ENCODE measurements at places on chromosomes 7 and 10.

GRCh38 chr7:102153599-102153946, 133.1 kb upstream of the SH2B2 start:
- no peak for DNase-seq

DNA sequence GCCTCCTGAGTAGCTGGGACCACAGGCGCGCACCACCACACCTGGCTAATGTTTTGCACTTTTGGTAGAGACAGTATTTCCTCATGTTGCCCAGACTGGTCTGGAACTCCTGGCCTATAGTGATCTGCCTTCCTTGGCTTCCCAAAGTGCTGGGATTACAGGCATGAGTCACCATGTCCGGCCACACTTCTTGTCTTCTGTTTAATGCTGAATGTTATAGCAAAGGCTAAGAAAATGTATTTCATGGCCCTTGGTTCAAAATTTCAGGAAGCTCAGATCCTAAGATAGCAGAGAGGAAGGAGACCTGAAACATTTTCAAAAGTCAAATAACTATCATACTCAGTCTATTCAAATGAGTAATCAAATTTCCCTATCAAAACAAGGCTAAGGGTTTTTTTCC, 229.6 kb downstream of the BAMBI start:
- no peak for DNase-seq

DNA sequence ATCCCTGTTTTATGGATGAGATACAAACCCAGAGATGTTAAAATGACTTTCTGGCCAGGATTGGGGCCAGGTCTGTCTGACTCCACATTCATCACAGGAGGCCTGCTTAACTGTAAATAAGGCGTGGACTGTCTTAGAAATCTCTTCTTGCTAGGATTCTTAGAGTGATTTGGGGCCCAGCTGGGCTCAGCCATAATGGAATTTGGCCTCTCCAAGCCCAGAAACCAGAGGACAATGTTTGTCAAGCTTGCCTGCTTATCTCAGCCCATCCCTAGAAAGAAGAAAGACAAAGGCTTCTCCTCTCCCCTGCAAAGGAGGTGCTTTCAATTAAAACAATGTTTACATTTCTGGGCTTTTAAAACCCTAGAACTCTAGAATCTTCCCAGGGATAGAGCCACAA, 2.9 kb downstream of the HABP2 start:
- no peak for DNase-seq

DNA sequence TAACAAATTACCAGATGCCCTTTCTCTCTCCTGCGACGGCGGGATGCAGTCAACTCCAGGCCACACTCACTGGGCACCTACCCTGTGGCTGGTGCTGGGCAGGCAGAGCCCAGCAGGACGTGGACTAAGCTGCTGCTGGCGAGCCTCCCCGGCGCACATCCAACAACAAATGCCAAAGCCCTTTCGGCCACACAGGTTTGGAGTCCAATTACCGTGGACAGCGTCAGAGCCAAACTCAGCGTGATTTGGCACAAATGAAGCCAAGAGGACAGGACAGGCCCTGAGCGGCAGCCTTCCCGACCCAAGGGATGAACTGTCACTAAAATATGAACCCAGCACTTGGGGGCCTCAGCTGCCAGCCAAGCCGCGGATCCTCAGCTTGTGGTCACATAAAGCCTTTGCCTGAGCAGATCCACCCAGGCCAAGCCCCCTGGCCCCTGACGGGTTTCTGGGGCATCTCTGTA, 28.4 kb downstream of the DAGLB start:
- DNase-seq, result no peak

DNA sequence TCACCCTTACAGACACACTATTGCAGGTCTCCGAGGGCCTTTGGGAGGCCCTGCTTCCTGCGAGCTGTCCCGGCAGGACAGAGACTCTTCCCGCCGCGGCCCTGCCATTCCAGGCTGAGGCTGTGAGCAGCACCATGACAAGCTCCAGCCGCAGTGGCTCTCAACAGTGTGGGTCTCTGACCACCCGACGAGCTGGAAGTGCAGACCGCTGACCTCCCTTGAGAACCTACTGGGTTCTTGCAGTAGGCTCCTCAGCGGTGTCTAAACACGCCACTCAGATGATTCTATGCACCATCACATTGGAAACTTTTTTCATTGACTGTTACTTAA, 303.4 kb downstream of the WDR37 start:
- no peak for DNase-seq

Data from COR-L47 (cell line).